ELF-1 (cell line): ENCODE measurements at places on chromosomes 7 and 10.

DNA sequence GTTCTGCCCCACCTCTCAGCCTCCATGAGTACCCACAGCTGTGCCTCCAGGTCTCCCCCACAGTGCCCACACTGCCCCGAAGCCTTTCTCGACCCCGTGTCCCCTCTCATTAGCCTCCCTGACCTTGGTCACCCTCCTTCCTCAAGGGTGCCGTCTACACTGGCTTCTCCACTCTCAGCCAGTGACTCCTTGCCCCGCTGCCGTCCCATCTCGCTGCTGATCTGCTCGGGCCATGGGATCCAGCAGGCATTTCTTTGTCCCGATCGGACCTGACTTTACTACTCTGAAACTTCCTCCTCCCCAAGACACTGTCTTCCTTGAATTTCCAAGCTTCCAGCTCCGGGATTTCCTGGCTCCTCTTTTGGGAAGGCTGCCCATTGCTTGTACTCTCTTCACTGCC lies 31.3 kb downstream of the FKBP6 start:
- DNase-seq: no peak

DNA sequence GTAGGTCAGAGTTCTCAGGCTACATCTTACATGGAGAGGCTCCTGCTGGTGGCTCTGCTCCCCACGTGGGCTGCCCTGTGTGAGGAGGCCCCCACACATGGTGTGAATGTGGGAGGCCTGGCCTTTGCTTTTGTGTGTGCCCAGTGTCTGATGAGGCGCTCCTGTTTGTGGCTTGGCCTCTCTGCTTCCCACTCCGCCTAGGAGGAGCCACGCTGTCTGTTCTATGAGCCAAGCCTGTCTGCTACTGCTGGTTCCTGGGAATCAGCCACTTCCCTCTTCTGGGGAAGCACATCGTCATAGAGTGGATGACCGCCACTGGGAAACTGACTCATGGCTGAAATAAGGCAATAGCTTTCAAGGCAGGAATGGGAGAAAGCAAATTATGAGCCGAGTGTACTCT lies 87.1 kb downstream of the CYP26A1 start:
- no peak for DNase-seq

DNA sequence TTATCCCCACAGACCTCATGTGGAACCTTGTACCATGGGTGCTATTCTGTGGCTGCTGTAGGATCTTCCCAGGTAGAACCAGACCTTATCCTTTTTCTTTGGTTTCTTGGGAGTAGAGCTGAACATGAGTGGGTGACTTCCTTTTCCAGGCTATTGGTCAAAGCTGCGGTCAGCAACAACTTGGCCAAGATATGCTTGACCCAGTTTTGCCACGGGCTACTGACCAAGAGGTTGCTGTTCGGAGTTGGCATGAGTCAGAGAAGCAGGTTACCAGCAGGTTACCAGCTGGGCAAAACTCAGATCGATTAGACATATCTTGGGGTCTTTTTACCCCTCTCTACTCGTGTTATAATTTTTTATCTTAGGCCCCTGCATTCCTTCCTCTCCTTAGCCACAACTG lies 36.7 kb upstream of the HDAC9 start:
- no peak for DNase-seq

- no peak for DNase-seq
These were observed 161.9 kb downstream of the KIAA1217 start for GRCh38 chr10:24370877-24371276.

DNA sequence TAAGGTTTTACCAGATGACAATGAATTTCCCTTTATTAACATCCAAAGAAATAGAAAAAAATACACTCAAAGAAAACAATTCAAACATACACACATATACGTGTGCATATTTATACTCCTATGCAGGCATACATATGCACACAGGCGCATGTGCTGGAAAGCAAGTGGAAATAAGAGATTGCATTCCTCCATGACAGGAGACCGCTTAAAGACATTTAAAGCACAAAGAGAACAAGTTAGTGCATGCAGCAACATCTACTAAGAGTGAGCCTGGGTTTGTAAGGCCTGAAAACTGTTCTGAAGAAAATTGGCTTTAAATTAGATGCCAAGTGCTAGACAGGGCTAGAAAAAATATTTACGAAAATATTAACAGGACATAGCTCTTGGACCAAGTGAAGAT lies 40.1 kb upstream of the PPP1R17 start:
- DNase-seq: no peak
